ENCODE measurements at places on chromosomes 3 and 15.

GRCh38 chr3:74301056-74301455 is 313.4 kb downstream of the CNTN3 start:
- DNase-seq, result no peak

GRCh38 chr3:52046902-52047239 is 9.5 kb downstream of the DUSP7 start:
- no peak for DNase-seq

DNA sequence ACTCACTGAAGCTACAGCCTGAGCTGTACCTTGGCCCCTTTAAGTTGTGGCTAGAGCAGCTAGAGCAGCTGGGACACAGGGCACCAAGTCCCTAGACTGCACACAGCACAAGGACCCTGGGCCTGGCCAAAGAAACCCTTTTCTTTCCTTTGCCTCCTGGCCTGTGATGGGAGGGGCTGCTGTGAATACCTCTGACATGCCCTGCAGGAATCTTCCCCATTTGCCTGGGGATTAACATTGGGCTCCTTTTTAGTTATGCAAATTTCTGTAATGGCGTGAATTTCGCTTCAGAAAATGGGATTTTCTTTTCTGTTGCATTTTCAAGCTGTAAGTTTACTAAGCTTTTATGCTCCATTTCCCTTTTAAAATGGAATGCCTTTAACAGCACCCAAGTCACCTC is 611.2 kb upstream of the ARPP21 start:
- no peak for DNase-seq

GRCh38 chr15:64767203-64767602 is 8.2 kb downstream of the RBPMS2 start:
- no peak for DNase-seq

DNA sequence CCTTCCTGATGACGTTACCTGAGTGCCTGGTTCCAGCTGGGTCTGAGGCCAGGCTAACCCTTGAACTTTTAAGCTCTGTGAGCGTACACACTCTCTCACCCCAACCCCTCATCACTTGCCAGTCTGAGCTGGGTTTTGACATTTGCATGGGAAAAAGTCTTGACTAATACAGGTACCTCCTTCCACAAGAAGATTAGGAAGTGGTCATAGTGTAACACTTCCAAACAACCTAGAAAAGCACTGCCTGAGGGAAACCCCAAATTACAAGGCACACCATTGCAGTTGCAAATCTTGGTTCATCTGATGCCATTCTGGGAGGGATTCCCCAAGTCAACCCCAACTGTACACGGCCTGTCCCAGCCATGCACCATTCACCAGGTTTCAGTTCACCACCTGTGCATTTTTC is 499.8 kb downstream of the FOXP1 start:
- no peak for DNase-seq

DNA sequence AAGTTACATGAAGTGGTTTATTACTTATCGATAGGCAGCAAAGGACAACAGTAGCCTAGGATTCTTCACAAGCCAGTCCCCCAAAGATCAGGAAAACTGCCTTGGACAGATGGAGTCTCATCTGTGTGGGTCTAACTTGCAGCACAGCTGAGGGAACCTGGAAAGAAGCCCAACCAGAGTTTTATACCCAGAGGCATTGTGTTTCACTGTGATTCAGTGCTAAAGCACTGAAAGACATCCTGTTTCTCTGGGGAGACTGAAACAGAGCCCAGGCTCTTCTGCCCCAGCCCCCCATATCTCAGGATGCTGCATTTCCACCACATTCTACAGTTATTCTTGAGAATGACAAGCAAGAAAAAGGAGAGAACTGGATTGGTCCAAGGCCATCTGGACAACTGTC is 48.2 kb upstream of the PYDC2 start:
- no peak for DNase-seq

DNA sequence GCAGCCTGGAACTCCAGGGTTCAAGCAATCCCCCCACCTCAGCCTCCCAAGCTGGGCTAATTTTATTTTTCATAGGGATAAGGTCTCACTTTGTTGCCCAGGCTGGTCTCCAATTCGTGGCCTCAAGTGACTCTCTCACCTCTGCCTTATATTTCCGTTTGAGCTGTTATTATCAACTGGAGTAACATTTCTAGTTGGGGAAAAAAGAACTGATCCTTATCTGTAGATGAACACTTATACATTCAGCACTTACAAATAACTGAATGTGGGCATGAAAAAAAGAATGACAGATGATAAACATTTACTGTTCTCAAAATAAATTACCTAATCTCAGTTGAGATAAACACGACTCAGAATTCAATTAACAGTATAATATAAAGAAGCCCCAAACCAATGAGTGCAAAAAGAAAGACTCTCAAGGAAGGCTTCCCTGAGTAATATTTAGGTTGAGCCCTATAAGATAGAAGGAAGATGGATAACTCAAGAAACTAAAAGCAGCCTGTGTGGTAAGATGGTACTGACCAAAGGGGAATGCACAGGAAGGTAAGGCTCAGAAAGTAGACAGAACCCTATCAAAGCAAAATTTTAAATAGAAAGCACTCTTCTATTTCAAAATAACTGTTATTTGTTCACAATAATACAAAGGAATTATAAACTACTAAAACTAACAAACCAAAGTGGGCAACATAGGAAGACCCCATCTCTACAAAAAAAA is 11.8 kb downstream of the UBE3A start:
- no peak for DNase-seq

DNA sequence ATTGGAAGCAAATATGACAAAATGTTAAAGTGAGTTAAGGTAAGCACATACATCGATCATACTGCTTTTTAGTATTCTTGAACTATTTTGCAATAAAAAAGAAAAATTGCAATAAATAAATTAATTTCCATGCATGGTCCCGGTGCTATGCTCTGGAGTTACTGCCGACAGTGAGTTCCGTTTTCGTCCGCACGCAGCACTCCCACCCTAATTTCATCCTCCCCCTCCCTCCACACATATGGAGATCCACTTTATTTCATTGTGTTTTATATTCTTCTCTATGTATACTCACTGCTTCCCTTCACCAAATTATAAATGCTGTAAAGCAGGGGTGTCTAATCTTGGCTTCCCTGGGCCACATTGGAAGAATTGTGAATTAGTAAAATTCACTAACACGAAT is 247.3 kb downstream of the THSD4 start:
- DNase-seq, result no peak

GRCh38 chr15:60591496-60592370 is 112.8 kb upstream of the ICE2 start:
- no peak for DNase-seq

DNA sequence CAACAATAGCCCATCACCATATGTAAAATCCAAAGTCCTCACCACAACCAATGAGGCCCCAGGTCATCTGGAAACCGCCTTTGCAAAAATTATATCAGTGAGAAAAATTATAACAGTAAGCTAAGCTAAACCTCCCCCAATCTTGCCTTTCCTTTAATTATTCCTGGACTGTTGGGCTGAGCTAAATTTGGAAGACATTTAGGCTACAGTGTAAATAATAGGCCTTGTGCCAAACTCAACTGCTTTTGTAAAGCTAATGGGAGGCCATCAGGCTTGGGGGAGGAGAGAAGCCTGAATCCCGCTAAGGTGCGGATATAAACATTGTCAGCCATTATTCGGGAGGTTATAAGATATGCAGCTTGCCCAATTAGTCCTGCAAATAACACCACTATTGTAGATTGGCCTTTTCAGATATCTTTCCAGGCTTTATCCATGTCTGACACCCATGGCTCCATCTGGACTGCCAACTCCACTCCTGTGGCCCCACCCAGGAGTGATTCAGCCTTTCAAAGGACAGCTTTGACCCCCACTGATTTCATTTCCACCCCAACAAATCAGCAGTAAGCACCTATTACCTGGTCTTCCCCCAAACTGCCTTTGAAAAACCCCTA is 53.0 kb upstream of the CA12 start:
- no peak for DNase-seq

GRCh38 chr15:22780267-22780666 is 6.2 kb upstream of the NIPA1 start:
- DNase-seq, result no peak

- no peak for DNase-seq
Observed at GRCh38 chr3:141178551-141178950, 53.1 kb upstream of the PXYLP1 start.
